ENCODE measurements at places on chromosomes 6 and 20.

- no peak for DNase-seq
Observed at GRCh38 chr6:22601984-22602383, 32.6 kb downstream of the HDGFL1 start.

GRCh38 chr20:44932916-44933315 is 23.1 kb downstream of the PABPC1L start:
- DNase-seq: no peak

DNA sequence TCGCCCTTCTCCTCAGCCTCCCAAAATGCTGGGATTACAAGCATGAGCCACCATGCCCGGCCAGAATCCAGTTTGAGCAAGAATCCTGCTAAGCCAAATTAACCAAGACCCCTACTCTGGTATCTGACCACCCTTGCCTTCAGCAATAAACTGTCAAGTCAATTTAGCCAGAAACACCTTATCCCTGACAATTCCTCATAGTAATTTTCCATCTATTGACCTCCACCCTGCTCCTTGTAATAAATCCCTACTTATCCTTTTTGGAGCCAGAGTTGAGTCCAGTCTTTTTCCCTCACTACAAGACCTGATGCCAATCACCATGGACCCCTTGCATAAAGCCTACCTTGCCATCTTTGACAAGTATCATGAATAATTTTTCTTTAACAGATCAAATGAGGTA is 114.1 kb upstream of the GPR6 start:
- no peak for DNase-seq

DNA sequence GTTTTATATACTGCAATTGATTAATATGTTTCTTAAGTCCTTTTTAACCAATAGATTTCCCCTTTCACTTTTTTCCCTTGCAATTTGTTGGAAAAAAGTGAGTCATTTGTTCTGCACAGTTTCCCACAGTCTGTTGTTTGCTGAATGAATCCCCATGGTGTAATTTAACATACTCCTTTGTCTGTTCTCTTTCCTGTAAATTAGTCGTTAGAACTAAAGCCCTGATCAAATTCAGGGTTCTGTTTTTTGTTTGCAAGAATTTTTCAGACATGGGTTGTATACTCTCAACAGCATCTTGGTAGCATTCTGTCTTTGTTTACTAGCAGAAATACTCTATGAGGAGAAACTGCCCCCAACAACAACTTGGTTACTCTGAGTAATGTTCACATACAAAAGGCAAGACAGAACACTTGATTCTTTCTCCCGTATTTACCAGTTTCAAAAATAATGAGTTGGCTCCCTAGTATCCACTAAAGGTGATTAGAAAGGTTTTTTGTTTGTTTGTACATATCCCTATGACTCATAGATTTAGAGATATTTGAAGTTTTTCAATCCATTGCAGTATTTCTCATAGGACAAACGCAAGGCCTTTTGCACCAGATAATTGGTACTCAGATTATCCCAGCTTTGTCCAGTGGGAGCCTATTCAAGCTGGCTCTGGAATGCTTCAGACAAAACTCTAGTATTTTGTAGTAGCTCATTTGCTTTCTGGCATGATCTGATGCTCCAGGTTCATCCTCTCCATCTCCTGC is 16.5 kb downstream of the BLOC1S5 start:
- no peak for DNase-seq

DNA sequence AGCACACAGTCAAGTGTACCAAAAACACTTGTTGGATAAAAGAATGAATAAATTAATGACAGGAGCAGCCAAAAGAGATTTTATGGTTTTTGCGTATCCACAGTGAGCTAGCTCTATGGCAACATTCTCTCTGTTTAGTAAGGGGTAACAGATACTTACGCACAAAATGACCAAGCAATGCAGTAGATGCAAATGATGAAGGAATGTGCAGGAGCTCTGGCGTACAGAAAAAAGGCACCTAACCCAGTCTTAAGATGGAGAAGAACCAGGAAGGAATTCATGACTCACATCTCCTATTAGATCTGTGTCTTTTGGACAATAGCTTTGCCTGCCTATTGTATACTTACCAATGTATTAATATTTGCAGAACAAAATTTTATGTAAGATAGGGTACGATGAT is 191.9 kb upstream of the PREP start:
- no peak for DNase-seq

DNA sequence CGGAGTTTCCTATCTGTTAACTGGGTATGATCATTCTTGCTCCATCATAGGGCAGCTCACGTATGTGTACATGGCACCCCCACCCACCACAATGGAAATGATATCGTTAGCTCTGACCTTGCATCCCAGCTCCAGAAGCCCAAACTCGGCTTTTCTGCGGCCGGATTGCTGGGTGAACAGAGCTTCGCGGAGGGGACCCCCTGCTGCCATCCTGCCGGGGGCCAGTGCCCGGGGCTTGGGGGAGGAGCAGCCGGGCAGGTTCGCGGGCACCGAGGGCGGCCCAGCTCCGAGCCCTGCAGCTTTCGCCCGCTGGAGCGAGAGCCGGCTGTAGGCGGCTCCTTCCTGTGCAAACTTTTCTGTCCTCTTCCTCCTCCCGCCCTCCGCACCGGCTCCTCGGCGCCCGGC is 24.9 kb upstream of the FUCA2 start:
- DNase-seq: no peak

DNA sequence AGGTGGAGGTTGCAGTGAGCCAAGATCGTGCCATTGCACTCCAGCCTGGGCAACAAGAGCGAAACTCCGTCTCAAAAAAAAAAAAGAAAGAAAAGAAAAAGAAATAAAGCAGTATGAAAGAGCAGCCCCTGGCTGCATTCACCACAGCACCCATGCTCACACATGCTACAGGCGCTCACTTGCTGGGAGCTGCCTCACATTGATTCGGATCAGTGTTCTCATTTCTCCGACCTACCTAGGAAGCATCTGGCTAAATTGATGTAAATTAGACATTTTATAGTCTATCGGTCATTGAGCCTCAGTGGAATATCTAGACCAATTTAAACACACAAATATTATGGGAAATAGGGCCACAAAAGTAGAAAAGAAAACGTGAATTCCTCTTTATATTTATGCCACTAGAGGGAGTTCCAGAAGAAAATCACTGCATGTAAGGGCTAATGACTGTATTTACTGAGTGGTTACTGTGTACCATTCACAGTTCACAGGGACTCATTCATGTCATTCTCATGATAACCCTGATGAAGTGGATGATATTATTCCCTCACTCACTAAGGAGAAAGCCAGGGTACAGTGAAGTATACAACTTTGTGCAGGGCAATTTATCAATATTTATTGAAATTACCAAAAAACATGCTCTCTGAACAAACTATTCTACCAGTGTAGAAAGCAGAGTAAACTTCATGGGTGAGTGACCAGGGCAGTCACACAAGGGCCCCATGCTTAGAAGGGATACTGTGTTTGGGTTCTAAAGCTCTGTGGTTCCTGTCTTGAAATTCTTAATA is 5.3 kb upstream of the MOG start:
- DNase-seq: no peak

DNA sequence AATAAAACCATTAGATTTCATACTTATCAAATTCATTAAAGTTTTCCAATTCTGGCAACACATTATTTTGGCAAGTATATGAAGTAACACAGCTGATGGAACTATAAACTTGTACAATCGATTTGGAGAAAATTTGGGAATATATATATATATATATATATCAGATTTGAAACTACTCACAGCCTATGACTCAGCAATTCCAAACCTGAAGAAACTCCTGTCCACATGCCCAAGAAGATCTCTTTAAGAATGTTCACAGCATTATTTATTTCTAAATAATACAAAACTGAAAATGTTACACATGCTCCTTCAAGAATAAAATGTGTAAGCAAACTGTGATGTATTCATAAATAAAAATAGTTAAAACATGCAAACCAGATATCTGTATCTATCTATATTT is 270.1 kb downstream of the TFAP2A start:
- no peak for DNase-seq

DNA sequence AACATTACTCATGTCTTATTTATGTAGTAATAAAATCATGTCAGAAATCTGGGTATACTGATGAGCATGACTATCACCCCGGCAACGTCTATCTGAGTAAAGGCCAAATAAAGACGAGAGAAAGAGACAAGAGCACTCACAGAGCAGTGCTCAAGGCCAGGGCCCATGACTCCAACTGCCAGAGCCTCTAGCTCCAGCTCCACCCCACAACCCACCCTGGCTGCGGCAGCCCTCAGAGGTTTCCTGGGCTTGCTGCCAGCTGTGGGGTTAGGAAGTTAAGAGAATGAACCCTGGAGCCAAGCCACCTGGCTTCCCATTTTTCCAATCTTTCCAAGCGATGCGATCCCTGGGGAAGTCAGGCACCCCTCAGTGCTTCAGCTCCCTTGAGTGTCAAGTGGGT is 92.0 kb upstream of the PAX1 start:
- DNase-seq: no peak

DNA sequence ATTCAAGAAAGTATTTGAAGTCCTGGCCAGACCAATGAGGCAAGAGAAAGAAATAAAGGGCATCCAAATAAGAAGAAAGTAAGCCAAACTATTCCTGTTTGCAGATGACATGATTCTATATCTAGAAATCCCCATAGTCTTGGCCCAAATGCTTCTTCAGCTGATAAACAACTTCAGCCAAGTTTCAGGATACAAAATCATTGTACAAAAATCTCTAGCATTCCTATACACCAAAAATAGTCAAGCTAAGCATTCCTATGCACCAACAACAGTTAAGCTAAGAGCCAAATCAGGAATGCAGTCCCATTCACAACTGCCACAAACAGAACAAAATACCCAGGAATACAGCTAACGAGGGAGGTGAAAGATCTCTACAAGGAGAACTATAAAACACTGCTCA is 60.1 kb upstream of the PHIP start:
- DNase-seq: no peak

- DNase-seq: no peak
Observed at GRCh38 chr6:39314273-39314795, at the start of gene KCNK17. Gene KCNK17 (minus strand): TSS chr6:39314419. CDS start chr6:39314320, 99 bp downstream.

DNA sequence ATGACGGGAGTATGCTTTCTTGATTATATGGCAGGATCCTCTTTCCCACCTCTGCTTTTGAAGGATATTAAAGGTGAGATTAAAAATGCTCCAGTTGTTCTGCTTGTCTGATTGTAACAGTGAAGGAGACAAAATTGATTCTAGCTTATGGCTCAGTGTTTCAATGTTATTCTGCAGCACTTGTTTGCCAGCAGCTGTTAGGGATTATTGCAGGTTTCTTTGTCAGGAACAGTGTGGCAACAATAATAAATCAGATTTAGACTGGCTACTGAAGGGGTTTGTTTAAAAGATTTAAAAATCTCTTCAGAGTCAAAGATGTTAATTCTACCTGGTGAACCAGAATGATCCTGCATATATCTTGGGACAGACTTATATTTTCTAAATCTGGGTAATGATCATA is 126.9 kb downstream of the LAMA2 start:
- no peak for DNase-seq

DNA sequence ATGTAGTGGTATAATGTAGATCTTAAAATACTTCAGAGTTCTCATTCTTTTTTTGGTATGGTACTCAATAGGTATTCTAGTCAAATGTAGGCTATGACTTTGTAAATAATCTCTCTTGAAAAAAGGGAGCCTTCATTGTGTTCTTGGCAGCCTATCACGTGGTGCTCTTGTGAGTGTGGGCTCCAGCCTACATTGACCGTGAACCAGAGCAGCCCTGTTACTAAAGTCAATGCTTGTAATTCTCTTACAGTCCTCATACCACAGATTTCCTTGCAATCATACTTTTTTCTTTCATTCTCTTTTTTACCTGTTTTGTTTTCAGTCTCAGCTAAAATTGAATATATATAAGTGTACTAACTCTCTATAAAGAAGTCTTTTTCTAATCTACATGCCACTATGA is 31.1 kb downstream of the ARID1B start:
- peak; percentile 49 for DNase-seq

- no peak for DNase-seq
Observed at GRCh38 chr6:9924971-9925370, 489.9 kb downstream of the TFAP2A start.

- no peak for DNase-seq
Observed at GRCh38 chr20:4169360-4170190, 154.2 kb upstream of the RNF24 start.

DNA sequence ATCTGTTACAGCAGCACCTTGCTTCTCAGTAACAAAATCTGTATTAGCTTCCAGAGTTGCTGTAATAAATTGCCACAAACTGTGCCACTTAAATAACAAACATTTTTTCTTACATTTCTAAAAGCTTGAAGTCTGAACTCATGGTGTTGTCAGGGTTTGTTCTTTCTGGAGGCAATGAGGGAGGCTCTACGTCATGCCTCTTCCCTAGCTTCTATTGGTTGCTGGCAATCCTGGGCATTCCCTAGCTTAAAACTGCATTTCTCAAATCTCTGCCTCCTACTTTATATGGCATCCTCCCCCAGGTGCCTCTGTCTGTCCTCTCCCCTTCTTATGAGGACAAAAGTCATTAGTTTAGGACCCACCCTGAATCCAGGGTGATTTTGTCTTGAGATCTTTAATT is 41.6 kb upstream of the TMEM244 start:
- DNase-seq: no peak

DNA sequence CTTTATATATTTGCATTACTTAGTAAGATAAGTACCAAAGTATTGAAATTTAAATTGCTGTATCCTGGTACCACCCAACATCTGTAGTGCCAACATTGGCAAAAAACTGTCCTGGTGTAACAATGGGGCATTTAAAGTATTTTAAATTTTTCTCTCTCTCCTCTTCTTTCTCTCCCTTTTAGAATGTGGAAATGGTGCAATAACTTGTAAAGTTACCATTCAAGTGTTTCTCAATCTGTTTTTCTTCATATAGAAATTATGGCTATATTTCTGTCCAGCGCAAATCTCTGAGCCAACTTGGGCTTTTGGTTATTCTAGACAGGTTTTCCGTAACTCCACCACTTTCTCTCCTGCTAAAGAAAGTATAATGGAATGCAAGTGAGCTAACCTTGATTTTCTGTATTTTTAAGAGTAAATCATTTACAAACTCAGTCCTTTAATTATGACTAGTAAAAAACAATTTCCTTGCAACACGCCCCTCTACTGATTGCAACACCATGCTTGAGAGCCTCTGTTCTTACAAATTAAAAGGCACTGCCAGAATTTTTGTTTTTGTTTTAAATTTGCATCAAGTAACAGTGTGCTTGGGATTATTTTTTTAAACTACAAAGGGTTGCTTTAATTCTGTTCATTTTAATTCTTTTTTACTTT is 324.2 kb upstream of the CITED2 start:
- DNase-seq: no peak
